Stimulated activated CD4-positive, alpha-beta T cell treated with anti-CD3 and anti-CD28 coated beads, Interleukin-1b, Interleukin-23, amount 100 ng/mL, for 48 hours (primary cell): ENCODE measurements at places on chromosomes 16 and 17.

GRCh38 chr17:16352667-16353316, 477 bp downstream of the CENPV start:
- peak; percentile 25 for DNase-seq

GRCh38 chr16:86343796-86344585, 166.3 kb upstream of the FOXF1 start:
- no peak for DNase-seq

GRCh38 chr16:22008215-22009059, 526 bp downstream of the MOSMO start:
- peak; percentile 6 for DNase-seq

GRCh38 chr17:12659500-12659899, 6.2 kb upstream of the MYOCD start:
- DNase-seq: no peak

DNA sequence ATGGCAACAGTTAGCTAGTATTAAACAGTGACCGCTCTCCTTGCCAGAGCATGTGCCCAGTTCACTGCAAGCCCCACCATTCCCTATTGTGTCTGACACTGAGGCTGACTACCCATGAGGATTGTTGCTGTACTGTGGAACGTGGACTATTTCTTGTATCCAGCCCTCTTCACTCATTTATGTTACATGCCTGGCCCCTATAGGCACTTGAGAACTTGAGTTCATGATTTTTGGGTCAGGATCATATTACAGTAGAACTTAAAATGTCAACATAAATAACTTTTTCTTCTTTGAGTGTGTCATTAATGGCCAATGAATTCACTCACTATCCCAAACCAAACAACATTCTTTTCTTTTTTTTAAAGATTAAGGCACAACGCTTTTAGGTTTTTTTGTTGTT, 55.7 kb downstream of the LYRM1 start:
- DNase-seq: no peak

- DNase-seq: no peak
Observed at GRCh38 chr16:88008840-88009239, 57.6 kb downstream of the BANP start.

GRCh38 chr17:39765766-39766165, 28.0 kb downstream of the GRB7 start:
- DNase-seq: no peak

DNA sequence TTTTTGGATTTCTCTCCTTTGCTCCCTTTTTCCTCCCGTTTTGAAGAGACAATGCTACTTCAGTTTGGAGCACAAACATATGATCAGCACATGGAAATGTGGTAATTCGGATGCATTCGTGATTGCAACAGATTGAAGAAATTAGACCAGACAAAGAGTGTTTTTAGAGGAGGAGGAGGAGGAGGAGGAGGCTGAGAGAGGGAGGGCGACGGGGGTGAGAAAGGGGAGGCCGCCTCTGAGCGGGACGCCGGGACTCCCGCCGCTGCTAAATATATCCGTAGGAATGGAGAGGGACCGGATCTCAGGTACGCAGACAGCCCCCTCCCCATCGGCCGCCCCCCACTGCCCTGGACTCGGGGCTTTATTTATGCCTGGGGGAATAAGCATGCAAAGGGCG, 179.3 kb downstream of the SEC14L1 start:
- no peak for DNase-seq

DNA sequence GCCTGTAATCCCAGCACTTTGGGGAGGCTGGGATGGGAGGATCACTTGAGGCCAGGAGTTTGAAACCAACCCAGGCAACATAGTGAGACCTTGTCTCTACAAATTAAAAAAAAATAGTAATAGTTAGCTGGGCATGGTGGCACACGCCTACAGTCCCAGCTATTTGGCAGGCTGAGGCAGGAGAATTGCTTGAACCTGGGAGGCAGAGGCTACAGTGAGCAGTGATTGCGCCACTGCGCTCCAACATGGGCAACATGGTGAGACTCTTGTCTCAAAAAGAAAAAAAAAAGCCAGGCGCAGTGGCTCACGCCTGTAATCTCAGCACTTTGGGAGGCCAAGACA, 56.9 kb upstream of the MRTFB start:
- no peak for DNase-seq

- DNase-seq: peak; percentile 76
Observed at GRCh38 chr17:2792366-2793169, 3.7 kb upstream of the RAP1GAP2 start.

DNA sequence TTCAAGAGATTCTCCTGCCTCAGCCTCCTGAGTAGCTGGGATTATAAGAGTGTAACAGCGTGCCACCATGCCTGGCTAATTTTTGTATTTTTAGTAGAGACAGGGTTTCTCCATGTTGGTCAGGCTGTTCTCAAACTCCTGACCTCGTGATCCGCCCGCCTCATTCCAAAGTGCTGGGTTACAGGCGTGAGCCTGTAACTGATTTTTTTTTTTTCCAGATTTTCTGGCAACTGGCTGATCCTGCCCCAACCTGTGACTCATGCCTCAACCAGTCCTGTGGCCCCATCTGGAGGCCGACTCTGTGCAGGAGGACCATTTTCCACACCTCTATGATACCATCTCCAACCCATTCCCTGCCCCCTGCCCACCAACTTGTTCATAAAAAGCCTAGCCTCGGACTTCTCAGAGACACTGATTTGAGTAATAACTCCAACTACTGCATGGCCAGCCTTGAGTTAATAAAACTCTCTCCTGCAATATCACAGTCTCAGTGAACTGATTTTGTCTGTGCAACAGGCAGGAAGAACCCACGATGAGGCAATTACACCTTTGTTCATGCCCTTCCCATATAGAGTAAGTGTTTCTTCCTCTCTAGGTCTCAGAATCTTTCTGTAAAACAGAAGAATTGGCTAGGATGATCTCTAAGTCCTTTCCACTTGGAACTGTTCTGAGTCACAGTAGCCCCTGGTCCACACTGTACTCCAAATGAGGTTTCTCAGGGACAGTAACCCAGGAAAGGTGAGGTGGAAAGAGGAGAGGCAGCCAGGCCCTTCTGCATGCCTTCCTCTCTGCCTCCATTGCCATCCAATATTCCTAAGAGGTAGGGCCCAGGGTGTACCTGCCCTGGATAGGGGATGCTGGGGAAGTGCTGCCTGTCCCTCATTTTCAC, 8.8 kb upstream of the CNOT1 start:
- DNase-seq: no peak

DNA sequence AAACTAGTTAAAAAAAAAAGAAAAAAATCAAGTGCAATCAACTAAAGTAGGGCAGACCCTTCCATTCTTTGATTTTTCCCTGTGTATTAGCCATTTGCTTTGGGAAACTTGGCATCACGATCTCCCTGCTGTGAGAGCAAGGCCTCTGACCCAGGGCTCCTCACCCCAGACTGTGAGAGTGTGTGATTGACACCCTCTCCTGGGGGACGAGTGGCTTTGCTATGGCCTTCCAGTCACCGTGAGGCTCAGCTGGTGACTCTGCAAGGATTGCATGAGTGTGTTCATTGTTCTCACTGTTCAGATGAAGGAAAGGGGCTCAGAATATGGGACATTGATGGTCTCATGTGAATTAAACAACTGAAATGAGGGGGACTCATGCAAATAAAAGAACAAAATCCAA, 69.0 kb upstream of the BCAR1 start:
- DNase-seq: no peak

- no peak for DNase-seq
Observed at GRCh38 chr16:4694642-4695451, 1.5 kb downstream of the NUDT16L1 start.

GRCh38 chr16:81520560-81521135, 76.0 kb downstream of the CMIP start:
- DNase-seq: no peak

DNA sequence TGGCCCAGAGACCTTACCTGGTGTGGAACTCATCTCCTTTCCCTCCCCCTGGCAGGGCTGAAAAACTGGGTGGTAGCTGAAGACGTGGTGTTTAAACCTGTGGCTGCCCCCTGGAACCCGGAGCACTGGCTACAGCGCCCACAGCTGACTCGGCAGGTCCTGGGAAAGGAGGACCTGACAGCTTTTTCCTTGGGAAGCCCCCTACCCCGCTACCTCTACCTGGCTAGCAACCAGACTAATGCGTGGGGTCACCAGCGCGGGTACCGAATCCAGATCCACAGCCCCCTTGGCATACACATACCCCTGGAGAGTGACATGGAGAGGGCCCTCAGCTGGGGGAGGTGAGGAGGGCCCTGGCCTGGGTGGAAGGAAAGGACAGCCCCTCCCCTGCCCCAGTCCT, 2.0 kb upstream of the AOC3 start:
- no peak for DNase-seq

DNA sequence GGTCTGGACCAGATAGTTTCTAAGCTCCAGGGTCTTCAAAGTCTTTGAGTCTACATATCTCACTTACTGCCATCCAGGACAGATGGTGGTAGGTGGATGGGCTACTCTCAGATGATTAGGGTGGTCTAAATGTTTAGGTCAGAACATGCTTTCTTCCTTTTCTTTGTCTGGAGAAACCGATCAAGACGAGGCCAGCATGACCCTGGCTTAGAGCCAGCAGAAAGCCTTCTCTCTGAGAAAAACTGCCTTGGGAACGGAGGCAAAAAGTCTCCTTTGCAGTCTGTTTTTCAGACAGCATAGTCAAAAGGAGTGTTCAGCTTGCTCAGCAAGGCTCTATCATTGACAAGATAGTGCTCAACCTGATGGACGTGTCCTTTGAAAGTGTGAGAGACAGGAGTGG, 48.8 kb downstream of the SPACA3 start:
- DNase-seq: no peak

- no peak for DNase-seq
Observed at GRCh38 chr17:39699818-39700147, at the start of gene ERBB2. Gene ERBB2, plus strand, starts transcription at chr17:39700064. Its CDS starts 175 bp downstream, at chr17:39700239.

- DNase-seq: no peak
Observed at GRCh38 chr16:8530752-8531384, 59.4 kb downstream of the TMEM114 start.

DNA sequence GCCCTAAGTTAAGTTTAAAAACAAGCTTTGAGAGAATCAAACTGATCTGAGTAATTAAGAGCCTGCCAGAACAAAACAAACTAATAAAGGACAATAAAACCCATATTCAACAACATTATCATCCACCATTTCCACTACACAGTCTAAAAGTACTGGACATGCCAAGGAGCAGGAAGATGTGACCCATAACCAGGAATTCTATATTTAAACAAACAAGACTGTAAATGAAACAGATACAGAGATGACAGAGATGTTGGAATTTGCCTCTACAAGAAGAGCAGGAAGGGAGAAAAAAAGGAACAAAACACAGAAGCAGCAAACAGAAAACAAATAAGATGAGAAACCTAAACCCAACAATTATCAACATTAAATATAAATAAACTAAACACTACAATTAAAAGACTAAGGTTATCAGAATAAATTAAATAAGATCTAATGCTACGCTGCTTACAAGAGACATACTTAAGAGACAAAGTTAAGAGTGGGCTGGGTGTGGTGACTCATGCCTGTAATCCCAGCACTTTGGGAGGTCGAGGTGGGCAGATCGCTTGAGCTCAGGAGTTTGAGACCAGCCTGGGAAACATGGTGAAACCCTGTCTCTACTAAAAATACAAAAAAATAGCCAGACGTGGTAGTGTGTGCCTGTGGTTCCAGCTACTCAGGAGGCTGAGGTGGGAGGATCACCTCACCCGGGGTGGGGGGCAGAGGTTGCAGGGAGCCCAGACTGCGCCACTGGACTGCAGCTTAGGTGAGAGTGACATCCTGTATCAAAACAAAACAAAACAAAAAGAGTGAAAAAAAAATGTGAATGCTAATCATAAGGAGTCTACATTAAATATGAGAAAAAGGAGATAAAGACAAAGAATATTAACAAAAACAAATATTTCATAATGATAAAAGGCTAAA, 50.6 kb downstream of the CREBBP start:
- no peak for DNase-seq

- no peak for DNase-seq
Observed at GRCh38 chr16:16828913-16829398, 450.0 kb downstream of the NPIPA7 start.

DNA sequence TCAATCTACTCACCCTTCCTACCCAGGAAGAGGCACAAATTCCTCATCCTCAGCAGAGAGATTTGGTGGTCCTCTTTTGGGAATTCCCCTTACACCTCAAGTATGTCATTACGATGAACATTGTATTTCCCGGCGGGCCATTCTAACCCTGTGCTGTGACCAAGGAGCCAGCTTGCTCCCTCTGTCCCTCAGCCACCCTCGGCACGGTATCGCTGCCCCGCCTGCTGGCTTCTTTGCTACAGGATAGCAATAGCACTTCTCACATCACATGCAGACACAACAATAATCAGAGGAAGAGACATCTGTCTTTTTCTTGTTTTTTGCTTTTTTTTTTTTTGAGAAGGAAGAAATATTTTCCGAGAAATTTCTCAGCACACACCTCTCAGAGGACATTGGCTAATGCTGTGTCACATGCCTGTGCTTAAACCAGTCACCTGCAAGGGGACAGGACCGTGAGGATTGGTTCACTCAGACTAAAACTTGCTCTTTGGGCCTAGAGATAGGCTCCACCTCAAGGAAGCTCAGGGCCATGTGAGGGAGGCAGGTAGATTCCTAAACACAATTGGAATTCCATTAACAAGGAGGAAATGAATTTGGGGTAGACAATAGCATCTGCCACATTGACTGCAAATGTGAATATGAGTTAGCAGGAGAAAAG, 41.2 kb downstream of the TMC5 start:
- no peak for DNase-seq

GRCh38 chr16:59733321-59733720, 999.2 kb upstream of the GOT2 start:
- DNase-seq: no peak

DNA sequence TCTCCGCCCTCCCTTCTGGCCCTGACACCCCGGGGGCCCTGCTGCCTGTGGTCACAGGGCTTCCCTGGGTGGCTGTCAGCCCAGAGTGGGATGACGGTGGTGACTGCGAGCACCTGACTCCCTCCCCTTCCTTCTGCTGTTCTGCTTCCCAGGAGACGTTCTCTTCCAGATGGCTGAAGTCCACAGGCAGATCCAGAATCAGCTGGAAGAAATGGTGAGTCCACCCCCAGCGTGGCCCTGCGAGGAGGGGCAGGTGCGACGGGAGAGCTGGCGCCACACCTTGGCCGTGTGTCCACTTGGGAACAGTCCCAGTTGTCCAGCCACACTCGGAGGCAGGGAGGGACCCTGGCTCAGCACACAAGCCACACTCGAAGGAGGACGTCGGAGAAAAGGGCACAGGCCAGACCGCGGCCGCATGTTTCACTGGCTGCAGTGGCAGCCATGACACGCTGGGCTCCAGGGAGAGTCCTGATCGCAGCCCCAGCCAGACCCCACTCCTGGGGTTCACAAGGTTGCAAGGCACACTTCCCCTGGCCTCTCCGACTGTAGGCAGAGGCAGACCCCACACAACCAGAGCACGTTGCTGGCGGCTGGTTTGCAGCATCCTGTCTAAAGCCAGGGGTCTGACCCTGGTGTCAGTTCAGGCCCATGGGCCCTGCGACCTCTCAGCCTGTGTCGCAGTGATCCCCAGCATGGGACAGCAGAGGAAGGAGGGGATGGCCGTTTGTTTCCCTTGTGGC, 49.9 kb downstream of the BAIAP2 start:
- no peak for DNase-seq

- no peak for DNase-seq
Observed at GRCh38 chr16:69169051-69169450, 17.9 kb upstream of the SNTB2 start.
